ENCODE measurements at places on chromosomes 3 and 15.
A peak's percentile ranks its signal among the peaks of the same experiment; 100 is the strongest.

- no peaks in the 10 kb centered on the region for H3K36me3 ChIP-seq
- H3K27me3 ChIP-seq, result peaks cover 58% of the 10 kb centered on the region
- H3K4me1 ChIP-seq, result no peaks in the 10 kb centered on the region
- DNase-seq, result no peak
- H3K4me3 ChIP-seq, result no peak overlapping the region
Observed at GRCh38 chr15:57354436-57355123, 21.7 kb upstream of the CGNL1 start.

DNA sequence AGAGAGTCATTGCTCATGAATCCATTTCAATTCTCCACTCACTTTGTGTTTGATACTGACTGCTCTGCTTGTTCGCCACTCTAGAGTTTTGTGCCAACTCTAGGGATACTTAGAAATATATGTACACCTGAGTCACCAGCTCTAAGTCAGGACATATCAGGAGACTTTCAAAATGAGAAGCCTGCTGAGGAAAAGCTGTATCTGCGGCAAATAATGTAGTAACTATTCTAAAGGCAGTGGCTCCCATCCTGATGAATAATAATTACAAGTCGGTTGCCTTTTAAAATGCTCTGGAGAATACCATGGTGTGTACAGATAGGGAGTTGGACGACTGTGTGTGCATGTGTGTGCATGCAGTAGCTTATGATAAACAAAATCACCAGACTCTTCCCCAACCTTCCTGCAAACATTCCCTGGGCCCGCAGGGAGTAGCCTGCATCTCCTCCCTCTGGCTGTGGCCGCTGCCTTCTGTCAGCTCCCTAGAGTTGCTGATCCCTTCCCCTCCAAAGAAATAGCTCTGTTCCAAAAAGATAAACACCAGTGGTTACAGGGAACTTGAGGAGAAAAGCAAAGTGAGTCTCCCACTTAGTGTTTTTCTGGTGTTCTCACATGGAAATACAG lies 346.3 kb upstream of the UMPS start:
- H3K4me3 ChIP-seq, result no peak overlapping the region
- H3K27ac ChIP-seq, result no peak overlapping the region
- H3K36me3 ChIP-seq, result no peaks in the 10 kb centered on the region
- DNase-seq, result no peak
- peaks cover 43% of the 10 kb centered on the region for H3K27me3 ChIP-seq

DNA sequence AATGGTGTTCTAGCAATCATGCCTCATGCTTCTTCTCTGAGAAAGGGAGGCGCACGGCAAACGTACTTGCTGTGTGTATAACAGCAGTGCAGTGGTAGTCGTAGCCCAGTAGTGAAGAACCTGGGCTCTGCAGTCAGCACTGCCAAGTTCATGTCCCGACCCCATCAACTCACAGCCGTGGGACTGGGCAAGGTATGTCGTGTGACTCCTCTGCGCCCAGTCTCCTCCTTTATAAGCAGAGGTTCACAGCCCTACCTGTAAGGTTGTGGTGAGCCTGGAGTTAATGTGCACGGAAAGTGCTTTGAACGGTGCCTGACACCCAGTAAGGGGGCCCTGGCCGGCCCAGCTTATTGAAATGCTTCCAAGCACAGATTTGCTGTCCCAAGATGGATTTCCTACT lies 26.6 kb downstream of the EHD4 start:
- DNase-seq, result no peak
- H3K36me3 ChIP-seq, result peaks cover 35% of the 10 kb centered on the region
- H3K27me3 ChIP-seq, result no peaks in the 10 kb centered on the region

DNA sequence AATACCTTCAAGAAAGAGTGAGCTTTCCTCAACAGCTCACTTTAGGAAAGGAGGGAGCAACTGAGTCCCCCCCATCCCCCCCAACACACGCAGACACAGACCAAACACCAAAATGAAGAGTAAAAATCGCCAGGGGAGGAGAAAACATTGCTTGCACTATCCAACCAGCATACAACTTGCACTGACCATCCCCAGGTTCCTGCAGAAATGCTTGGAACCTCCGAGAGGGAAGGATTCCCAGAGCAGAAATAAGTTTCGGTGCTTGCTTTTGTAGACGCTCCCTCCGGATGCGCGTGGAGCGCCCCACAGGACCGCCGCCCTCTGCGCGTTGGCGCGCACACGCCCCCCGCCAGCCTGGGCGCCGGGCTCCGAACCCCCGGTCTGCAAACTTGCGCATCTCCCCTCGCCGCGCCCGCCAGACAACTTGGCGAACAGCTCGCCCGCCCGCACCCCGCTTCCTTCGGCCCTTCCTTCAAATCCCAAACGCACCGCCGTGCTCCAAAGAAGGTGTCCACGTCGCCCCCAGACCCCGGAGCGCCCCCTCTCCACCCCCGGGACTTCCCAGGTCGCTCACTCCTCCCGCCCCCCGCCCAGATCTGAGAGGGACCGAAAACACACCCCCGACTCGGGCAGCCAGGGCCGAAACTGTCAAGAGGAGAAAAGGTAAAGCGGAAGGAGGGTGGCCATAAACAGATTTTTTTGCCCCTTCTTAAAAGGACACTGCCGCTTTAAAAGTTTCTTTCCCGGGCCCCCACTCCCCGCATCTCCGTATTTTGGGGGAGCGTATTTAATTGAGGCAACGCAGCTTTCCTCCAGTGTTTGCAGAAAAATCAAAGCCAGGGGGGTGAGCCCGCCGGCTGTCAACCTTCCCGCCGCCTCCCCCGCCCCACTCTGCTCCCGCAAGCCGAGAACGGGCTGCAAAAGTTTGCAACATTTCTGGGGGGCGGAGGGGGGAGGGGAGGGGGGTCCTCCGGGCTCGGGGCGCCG lies 859 bp downstream of the RORA start:
- no peak overlapping the region for H3K27ac ChIP-seq
- H3K36me3 ChIP-seq, result no peaks in the 10 kb centered on the region
- H3K4me1 ChIP-seq, result no peaks in the 10 kb centered on the region
- DNase-seq, result no peak
- peaks cover 61% of the 10 kb centered on the region for H3K27me3 ChIP-seq

- no peak for DNase-seq
- no peaks in the 10 kb centered on the region for H3K27me3 ChIP-seq
- no peak overlapping the region for H3K4me3 ChIP-seq
- H3K36me3 ChIP-seq, result no peaks in the 10 kb centered on the region
- H3K27ac ChIP-seq, result peak overlapping the region; percentile 57
Observed at GRCh38 chr15:52496776-52497470, 31.8 kb downstream of the MYO5A start.

GRCh38 chr3:99960941-99961340 lies 143.3 kb downstream of the CMSS1 start:
- no peak for DNase-seq
- H3K27me3 ChIP-seq, result no peaks in the 10 kb centered on the region
- no peak overlapping the region for H3K27ac ChIP-seq
- no peak overlapping the region for H3K4me3 ChIP-seq
- H3K36me3 ChIP-seq, result no peaks in the 10 kb centered on the region
- no peaks in the 10 kb centered on the region for H3K4me1 ChIP-seq

DNA sequence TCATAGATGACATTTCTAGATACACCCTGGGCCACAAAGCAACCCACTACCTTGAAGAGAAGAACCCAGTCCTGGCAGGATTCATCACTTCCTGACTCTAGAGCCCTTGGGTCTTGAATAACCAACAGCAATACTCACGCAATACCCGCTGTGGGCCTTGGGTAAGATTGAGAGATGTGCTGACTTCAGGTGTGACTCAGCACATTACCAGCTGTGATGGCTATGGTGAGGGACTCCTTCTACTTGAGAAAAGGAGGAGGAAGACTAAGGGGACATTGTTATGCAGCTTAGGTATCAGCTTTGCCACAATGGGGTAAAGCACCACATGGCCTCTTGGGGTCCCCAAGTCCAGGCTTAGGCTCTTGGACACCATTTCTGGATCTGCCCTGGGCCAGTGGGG lies 14.9 kb downstream of the C3orf33 start:
- no peak overlapping the region for H3K27ac ChIP-seq
- H3K36me3 ChIP-seq, result peaks cover 7% of the 10 kb centered on the region
- no peaks in the 10 kb centered on the region for H3K27me3 ChIP-seq
- DNase-seq, result no peak

GRCh38 chr3:127750226-127751031 lies 71.9 kb downstream of the MGLL start:
- H3K4me1 ChIP-seq, result peaks cover 11% of the 10 kb centered on the region
- peaks cover 57% of the 10 kb centered on the region for H3K27me3 ChIP-seq
- no peak for DNase-seq
- H3K27ac ChIP-seq, result no peak overlapping the region
- no peak overlapping the region for H3K4me3 ChIP-seq

- peak; percentile 20 for DNase-seq
- H3K36me3 ChIP-seq, result peaks cover 18% of the 10 kb centered on the region
- H3K4me1 ChIP-seq, result peaks cover 64% of the 10 kb centered on the region
- no peaks in the 10 kb centered on the region for H3K27me3 ChIP-seq
Observed at GRCh38 chr3:12948891-12949711, 107.7 kb upstream of the RPL32 start.

All from effector memory CD8-positive, alpha-beta T cell (primary cell).